ENCODE measurements at places on chromosomes 6 and 20. TPM values are rescaled to one million over a fixed set of nuclear protein-coding genes. Genes with fewer than 3 reads are reported as not detected.

DNA sequence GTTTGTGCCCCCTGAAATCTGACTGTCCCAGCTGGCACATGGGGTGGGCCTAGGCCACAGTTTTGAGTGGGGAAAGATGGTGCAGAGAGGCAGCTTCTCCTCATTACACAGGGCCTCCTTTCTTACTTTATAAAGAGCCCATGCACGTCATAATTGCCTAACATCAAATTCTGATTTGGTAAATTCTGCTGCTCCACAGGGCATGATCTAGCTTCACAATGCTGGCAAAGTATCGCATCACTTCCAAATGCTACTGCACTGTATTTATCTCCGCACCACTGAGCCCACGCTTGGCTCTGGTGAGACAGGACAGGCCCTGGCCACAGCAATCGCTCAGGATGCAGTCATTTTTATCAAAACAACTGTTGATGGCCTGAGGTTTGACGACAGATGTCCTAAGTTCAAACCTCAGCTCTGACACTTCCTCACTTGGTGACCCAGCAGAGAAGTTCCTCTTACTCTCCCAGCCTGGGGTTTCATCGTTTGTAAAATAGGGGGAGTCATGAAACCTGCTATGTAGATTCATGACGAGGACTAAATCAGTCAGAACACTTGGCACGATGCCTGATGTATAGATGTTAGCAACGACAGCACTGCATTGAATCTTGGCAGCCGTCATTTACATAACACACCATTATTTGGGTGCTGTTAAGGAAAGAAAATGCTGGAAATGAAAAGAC lies 187.9 kb downstream of the TTLL2 start:
- no peak overlapping the region for H3K27ac ChIP-seq
- H3K4me3 ChIP-seq = no peak overlapping the region
- no peaks in the 10 kb centered on the region for H3K36me3 ChIP-seq
- no peaks in the 10 kb centered on the region for H3K27me3 ChIP-seq

GRCh38 chr6:106658469-106658868 lies 29.1 kb downstream of the QRSL1 start:
- H3K27ac ChIP-seq = no peak overlapping the region
- H3K36me3 ChIP-seq = peaks cover 35% of the 10 kb centered on the region
- H3K4me1 ChIP-seq = no peaks in the 10 kb centered on the region
- H3K27me3 ChIP-seq = no peaks in the 10 kb centered on the region
- DNase-seq = peak; percentile 24

- no peak for DNase-seq
- no peaks in the 10 kb centered on the region for H3K36me3 ChIP-seq
- H3K27ac ChIP-seq = no peak overlapping the region
- H3K27me3 ChIP-seq = peaks cover 19% of the 10 kb centered on the region
- no peaks in the 10 kb centered on the region for H3K4me1 ChIP-seq
Observed at GRCh38 chr20:47093320-47093966, 198.8 kb downstream of the EYA2 start.

DNA sequence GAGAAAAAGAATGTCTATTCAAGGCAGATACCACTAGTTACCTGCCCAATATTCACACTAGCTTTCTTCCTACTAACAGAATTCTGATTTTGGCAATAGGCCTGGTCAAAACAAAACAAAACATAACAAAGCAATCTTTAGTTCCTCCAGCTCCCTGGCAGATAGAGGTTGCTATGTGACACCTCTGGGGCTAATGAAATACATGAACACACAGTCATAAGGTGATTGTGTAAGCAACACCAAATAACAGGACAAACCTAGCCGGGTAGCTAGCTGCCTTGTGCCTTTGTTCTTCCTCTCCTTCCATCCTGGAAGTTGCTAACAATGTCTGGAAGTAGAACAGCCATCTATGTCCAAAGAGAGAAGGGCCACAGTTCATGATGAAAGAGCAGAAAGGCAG lies 6.0 kb upstream of the HMGN3 start:
- H3K4me1 ChIP-seq = no peaks in the 10 kb centered on the region
- H3K4me3 ChIP-seq = no peak overlapping the region
- H3K36me3 ChIP-seq = no peaks in the 10 kb centered on the region
- no peak overlapping the region for H3K27ac ChIP-seq
- H3K27me3 ChIP-seq = no peaks in the 10 kb centered on the region

DNA sequence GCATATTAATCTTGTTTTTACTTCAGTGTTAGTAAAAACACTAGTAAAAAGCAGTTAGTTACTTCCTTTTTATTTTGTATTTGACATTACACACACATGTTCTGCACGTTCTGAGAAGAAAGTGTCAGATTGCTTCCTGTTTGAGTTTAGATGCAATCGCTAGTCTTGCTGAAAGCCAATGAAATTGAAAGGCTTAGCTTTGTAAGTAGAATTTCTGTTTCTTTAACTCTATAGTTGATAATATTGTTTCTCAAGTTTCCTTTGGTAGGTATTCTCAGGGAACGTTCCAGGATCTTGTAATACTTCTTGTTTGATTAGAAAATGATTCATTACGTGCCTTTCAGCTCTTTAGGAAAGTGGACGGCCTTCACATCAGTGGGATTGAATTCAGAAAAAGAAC lies 55.0 kb downstream of the CDKAL1 start:
- no peaks in the 10 kb centered on the region for H3K4me1 ChIP-seq
- no peak overlapping the region for H3K4me3 ChIP-seq
- H3K27me3 ChIP-seq = no peaks in the 10 kb centered on the region
- no peak for DNase-seq
- no peak overlapping the region for H3K27ac ChIP-seq

DNA sequence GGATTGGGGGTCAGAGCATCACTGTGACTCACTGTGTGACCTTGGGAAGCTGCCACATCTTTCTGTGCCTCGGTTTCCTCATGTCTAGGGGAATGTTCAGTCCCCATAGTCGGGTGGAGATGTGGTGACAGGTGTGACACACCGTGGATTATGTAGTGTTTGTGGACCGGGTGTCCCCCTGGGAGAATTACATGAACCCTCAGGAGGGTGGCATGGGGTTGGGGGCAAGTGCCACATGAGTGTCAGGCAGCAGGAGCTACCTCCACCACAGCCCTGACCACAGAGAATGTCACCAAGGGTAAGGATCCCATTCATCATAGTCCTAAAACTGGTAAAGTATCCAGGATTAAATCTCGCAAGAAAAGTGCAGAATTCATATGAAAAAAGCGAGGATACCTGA lies 23.2 kb downstream of the SUN5 start:
- no peaks in the 10 kb centered on the region for H3K27me3 ChIP-seq
- H3K4me1 ChIP-seq = no peaks in the 10 kb centered on the region
- H3K4me3 ChIP-seq = no peak overlapping the region
- DNase-seq = no peak
- H3K36me3 ChIP-seq = no peaks in the 10 kb centered on the region

- peak; percentile 23 for DNase-seq
- H3K4me1 ChIP-seq = no peaks in the 10 kb centered on the region
- H3K27me3 ChIP-seq = no peaks in the 10 kb centered on the region
- H3K4me3 ChIP-seq = no peak overlapping the region
- H3K36me3 ChIP-seq = no peaks in the 10 kb centered on the region
Observed at GRCh38 chr6:107652526-107653182, 162.7 kb downstream of the SOBP start.

DNA sequence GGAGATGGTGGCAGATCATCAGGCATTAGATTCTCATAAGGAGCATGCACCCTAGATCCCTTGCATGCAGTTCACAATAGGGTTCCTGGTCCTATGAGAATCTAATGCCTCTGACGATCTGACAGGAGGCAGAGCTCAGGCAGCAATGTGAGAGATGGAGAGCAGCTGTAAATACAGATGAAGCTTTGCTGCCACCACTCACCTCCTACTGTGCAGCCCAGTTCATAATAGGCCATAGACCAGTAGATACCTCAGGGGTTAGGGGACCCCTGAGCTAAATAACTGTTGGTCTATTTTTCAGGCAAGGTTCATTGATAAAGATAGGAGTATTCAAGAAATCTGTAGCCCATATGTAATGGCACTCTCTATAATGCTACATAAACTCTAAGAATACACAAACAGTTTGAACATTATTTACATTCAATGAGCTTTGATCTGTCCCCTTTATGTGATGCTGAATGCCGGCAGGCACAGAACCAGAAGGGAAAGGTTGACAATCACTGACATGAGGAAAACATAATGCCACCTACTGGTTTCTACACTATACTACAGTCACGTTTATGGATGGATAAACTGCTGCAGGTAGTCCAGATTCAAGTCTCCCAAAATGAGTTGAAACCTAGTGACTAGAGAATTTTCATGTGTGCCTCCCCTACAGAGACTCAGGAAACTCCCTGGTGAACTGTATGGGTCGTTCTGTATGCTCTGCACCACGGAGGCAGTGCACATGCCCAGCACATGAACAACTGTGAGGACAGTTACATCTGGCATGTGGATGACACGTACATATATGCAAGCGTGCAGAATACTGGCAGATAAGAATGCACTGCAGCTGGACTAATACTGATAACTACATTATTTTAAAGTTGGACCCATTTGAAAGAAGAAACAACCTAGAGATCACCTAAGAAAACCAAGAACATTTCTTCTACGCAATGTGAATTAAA lies 72.0 kb downstream of the DST start:
- H3K27ac ChIP-seq = no peak overlapping the region
- no peak overlapping the region for H3K4me3 ChIP-seq
- no peaks in the 10 kb centered on the region for H3K4me1 ChIP-seq
- H3K27me3 ChIP-seq = no peaks in the 10 kb centered on the region
- peaks cover 69% of the 10 kb centered on the region for H3K36me3 ChIP-seq
- peak; percentile 55 for DNase-seq

GRCh38 chr6:116381000-116381399 lies 10.3 kb downstream of the DSE start:
- no peaks in the 10 kb centered on the region for H3K36me3 ChIP-seq
- peaks cover 21% of the 10 kb centered on the region for H3K4me1 ChIP-seq
- H3K27ac ChIP-seq = no peak overlapping the region
- no peak overlapping the region for H3K4me3 ChIP-seq
- DNase-seq = no peak

GRCh38 chr20:16505894-16506293 lies 67.4 kb downstream of the KIF16B start:
- no peak overlapping the region for H3K4me3 ChIP-seq
- DNase-seq = no peak
- no peaks in the 10 kb centered on the region for H3K27me3 ChIP-seq
- peaks cover 7% of the 10 kb centered on the region for H3K36me3 ChIP-seq
- H3K27ac ChIP-seq = no peak overlapping the region

DNA sequence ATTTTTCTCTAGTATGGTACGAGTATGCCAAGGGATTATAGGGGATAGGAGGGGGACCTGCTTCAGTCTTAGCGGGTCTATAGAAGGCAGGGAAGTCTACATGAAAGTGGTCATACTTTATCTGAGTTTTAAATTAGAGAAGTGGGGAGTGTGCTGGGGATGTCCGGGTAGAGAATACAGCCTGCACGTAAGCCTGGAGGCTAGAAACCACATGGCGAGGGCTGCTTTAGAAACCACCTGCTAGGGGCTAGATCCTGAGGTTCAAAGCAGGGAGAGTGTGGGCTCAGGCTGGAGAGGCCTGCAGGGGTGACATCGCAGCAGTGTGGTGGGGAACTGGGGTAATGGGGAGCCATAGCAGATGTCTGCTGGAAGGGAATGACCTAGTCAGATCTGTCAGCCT lies 85.2 kb downstream of the VEGFA start:
- DNase-seq = no peak
- H3K4me1 ChIP-seq = peaks cover 19% of the 10 kb centered on the region
- H3K27ac ChIP-seq = no peak overlapping the region
- no peaks in the 10 kb centered on the region for H3K36me3 ChIP-seq
- H3K4me3 ChIP-seq = no peak overlapping the region
- H3K27me3 ChIP-seq = no peaks in the 10 kb centered on the region

GRCh38 chr6:106045077-106045476 lies 41.1 kb upstream of the PRDM1 start:
- no peaks in the 10 kb centered on the region for H3K36me3 ChIP-seq
- no peak overlapping the region for H3K27ac ChIP-seq
- H3K4me1 ChIP-seq = no peaks in the 10 kb centered on the region
- no peak for DNase-seq
- no peaks in the 10 kb centered on the region for H3K27me3 ChIP-seq
- H3K4me3 ChIP-seq = no peak overlapping the region

- H3K4me1 ChIP-seq = peaks cover 13% of the 10 kb centered on the region
- no peak overlapping the region for H3K4me3 ChIP-seq
- no peak for DNase-seq
- no peaks in the 10 kb centered on the region for H3K36me3 ChIP-seq
- no peaks in the 10 kb centered on the region for H3K27me3 ChIP-seq
Observed at GRCh38 chr20:53884859-53885541, 185.4 kb downstream of the BCAS1 start.

- H3K36me3 ChIP-seq = no peaks in the 10 kb centered on the region
- H3K4me1 ChIP-seq = no peaks in the 10 kb centered on the region
- no peak for DNase-seq
- no peaks in the 10 kb centered on the region for H3K27me3 ChIP-seq
Observed at GRCh38 chr20:23583526-23583925, 15.2 kb upstream of the CST9L start.

DNA sequence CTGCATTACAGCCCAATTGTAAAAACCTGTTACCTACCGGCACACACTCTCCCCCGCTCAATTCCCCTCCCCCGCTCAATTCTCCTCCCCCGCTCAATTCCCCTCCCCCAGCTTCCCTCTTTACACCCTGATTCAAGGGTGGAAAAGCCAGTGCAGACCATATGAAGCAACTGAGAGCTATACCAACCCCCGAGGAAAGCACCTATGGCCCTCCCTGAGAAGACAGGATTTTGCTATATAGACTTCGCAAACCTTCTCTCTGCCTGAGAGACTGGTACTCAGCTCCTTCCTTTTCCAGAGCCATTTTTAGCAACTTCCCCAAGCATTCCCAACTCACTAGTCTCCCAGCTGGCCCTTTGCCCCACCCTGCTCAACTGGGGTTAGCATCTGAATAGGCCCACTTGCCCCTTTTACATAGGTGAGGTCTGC lies 7.6 kb downstream of the GNAS-AS1 start:
- H3K27me3 ChIP-seq = peaks cover 26% of the 10 kb centered on the region
- no peaks in the 10 kb centered on the region for H3K4me1 ChIP-seq
- H3K36me3 ChIP-seq = no peaks in the 10 kb centered on the region
- no peak overlapping the region for H3K4me3 ChIP-seq

GRCh38 chr6:16987996-16988395 lies 113.9 kb upstream of the STMND1 start:
- DNase-seq = no peak
- H3K27me3 ChIP-seq = no peaks in the 10 kb centered on the region
- peaks cover 38% of the 10 kb centered on the region for H3K4me1 ChIP-seq
- H3K4me3 ChIP-seq = no peak overlapping the region
- no peaks in the 10 kb centered on the region for H3K36me3 ChIP-seq

GRCh38 chr6:31569861-31570536 lies 2.1 kb upstream of the LTA start:
- no peaks in the 10 kb centered on the region for H3K27me3 ChIP-seq
- no peaks in the 10 kb centered on the region for H3K4me1 ChIP-seq
- no peaks in the 10 kb centered on the region for H3K36me3 ChIP-seq

DNA sequence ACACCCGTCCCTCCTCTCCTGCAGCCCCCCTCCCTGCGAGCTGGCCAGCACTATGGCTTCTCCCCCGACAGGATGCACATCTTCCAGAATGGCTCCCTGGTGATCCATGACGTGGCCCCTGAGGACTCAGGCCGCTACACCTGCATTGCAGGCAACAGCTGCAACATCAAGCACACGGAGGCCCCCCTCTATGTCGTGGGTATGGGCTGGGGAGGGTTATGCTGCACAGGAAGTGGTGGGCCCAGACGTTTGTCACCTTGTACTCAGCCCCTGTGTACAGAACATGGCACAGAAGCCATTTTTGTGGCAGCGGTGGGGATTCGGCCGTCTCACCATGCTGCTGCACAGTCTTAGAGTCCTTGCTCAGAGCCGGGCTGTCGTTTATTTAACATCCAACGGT lies 29.0 kb upstream of the SRF start:
- DNase-seq = no peak
- H3K4me1 ChIP-seq = no peaks in the 10 kb centered on the region
- H3K4me3 ChIP-seq = no peak overlapping the region
- no peaks in the 10 kb centered on the region for H3K27me3 ChIP-seq

The MC3R gene
- total RNA-seq = not detected

The EEF1A1 gene
- 13,436 TPM for total RNA-seq

The ZNF334 gene
- total RNA-seq = 1.4 TPM

All from GM23248 (cell line).